CD4-positive, alpha-beta T cell treated with Interleukin-6 for 4 hours (primary cell): ENCODE measurements at places on chromosomes 1 and 21.

- no peak for DNase-seq
These were observed 35.9 kb upstream of the ARF1 start for GRCh38 chr1:228046421-228047182.

DNA sequence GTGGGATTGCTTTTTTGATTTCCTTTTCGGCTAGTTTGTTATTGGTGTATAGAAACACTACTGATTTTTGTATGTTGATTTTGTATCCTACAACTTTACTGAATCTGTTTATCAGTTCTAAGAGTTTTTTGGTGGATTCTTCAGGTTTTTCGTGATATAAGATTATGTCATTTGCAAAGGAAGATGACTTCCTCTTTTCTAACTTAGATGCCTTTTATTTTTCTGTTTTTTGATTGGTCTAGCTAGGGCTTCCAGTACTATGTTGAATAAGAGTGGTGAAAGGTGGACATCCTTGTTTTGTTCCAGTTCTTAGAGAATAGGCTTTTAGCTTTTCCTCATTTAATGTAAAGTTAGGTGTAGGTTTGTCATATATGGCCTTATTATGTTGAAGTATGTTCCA lies 13.1 kb upstream of the NHLH2 start:
- DNase-seq, result no peak

DNA sequence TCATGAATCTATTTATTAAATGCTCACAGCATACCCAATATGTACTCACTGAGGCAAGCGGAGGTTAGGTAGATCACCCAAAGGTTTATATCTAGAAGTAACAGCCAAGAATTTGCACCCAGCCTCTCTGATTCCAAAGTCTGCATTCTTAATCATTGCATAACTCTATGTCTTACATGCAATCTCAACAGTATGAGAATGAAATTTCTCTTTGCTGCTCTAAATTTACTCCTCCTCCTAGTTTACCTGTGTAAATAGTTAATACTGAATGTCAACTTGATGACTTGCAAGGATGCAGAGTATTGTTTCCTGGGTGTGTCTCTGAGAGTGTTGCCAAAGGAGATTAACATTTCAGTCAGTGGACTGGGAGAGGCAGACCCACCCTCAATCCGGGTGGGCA lies 840.6 kb downstream of the BRINP3 start:
- no peak for DNase-seq

GRCh38 chr1:55610203-55610602 lies 395.0 kb upstream of the USP24 start:
- no peak for DNase-seq

GRCh38 chr1:41957568-41957967 lies 38.8 kb upstream of the HIVEP3 start:
- DNase-seq, result no peak

DNA sequence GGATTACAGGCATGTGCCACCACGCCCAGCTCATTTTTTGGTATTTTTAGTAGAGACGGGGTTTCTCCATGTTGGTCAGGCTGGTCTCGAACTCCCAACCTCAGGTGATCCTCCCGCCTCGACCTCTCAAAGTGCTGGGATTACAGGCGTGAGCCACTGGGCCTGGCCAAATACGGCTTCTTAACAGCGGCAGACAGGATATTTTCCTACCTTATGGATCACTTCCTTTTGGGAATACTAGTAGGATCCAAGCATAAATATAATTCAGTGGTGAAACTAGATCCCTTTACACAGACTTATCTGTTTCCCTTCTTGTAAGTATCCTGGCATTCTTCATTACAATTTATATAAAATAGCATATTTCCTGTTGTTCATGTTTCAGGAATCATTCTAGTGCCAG lies 40.9 kb downstream of the WNT4 start:
- no peak for DNase-seq
